OCI-LY7 (cell line): ENCODE measurements at places on chromosomes 1 and 21. TPM values are rescaled to one million over a fixed set of nuclear protein-coding genes. Genes with fewer than 3 reads are reported as not detected.
A peak's percentile ranks its signal among the peaks of the same experiment; 100 is the strongest.

GRCh38 chr1:105427543-105427942 lies 1628.9 kb upstream of the PRMT6 start:
- DNase-seq = no peak

DNA sequence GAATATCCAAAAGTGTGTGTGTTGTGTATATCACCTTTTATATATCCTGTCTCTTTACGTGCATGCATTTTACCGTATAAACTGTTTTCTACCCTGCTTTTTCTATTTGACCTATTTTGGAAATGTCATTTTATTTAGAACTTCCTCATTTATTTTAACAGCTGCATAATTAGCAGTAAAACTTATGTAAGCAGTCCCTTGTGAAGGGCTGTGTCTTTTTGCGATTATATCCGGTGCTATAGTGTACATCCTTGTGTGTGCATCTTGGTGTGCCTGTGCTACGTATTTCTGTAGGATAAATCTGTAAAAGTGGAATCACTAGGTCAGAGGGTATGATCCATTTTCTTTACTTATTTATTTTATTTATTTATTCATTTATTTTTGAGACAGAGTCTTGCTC lies 7.2 kb downstream of the LGALS8 start:
- DNase-seq = no peak

DNA sequence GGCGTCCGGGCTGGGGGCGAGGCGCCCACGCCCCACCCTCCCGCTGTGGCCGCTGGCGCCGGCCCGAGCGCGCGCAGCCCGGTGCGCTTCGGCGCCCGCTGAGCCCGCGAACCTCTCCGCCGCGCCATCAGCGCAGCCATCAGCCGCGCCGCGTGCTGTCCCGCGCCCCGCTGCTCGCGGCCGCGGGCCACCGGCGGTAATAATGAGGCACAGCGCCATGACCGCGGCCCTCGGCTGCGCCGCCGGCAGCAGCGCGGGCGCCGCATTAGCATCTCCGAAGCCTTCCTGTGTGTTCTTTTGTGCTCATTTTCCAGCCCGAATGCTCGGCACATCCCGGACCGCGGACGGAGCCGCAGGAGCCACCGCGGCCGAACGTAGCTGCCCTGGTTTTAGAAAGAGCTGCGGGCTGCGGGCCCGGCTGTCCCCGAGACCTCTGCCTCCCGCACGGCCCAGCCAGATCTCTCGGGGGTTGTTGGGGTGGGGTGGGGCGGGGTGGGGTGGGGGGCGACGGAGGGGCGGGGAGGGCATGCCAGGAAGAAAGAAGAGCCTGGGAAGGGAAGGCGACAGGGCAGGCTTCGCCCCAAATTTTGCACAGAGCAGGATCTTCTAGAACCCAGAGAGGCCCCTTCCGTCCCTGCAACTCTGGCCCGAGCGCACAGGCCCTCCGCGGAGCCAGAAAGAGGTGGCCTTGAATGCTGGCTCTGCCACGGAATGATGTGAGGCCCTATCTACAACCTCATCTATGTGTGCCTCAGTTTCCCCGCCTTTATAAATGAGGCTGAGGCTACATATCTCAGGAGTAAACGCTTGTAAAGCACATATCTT lies 55.3 kb downstream of the RRAGC start:
- no peak for DNase-seq

GRCh38 chr21:45286671-45287437 lies 841 bp downstream of the POFUT2 start:
- no peak for DNase-seq

- no peak for DNase-seq
These were observed 37.4 kb downstream of the CFAP74 start for GRCh38 chr1:1966071-1966740.

DNA sequence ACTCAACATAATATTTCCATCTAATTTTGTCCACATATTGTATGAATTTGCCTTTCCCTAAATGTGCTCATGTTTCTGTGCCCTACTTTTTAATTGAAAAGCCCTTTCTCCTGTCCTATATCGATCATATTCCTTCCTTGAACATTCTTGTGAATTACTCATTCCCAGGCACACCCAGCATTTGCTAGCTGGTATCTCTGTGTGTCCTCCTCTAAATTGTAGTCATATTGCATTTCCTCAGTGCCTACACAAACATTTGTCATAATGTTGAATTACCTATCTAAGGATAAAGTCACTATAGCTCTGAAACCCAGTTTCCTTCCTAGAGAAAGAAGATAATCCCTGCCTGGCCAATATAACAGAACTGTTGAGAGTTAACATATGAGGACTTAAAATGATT lies 39.6 kb upstream of the TBX15 start:
- DNase-seq = no peak

- peak; percentile 26 for DNase-seq
These were observed 359.2 kb downstream of the RRAGC start for GRCh38 chr1:38500352-38500751.

- DNase-seq = no peak
These were observed 347.7 kb downstream of the TGFB2 start for GRCh38 chr1:218692808-218693207.

GRCh38 chr1:98322966-98323365 lies 338.6 kb upstream of the SNX7 start:
- DNase-seq = no peak

- no peak for DNase-seq
These were observed at the start of gene HS2ST1 for GRCh38 chr1:86914601-86914997. TSS of gene HS2ST1 (plus strand) at chr1:86914635.

- DNase-seq = no peak
These were observed 69.0 kb downstream of the CD46 start for GRCh38 chr1:207820568-207821463.

DNA sequence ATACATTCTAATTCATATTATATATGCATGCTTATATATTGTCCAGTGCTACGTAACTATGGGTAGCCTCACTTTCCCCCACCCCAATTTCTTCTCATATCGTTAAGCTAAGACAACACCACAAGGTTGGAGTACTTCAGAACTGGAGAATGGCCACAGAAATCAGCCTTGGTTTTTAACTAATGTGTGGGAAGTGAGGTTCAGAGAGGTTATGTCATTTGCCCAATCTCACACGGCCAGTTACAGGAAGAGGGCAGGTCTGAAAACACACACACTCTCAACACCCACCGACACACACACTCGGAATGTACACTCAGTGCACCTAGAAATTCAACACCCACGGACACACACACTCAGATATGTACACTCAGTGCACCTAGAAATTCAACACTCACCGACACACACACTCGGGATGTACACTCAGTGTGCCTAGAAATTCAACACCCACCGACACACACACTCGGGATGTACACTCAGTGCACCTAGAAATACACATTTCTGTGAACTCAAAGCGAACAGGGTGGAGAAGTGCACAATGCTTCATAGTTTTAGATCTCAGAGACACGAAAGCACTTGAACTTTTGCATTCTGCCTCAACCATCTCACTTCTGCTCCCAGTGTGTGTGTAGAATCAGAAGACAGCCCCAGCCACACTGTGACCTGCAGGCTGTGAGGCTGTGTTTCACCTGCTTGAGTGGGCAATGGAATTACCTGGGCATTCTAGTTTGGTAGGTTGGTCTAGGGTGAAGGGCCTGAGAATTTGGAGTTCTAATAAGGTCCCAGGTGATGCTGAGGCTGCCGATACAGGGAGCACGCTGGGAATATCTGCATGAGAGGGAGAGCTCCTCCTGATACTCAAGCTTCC lies 170.4 kb downstream of the CLIC6 start:
- DNase-seq = no peak

DNA sequence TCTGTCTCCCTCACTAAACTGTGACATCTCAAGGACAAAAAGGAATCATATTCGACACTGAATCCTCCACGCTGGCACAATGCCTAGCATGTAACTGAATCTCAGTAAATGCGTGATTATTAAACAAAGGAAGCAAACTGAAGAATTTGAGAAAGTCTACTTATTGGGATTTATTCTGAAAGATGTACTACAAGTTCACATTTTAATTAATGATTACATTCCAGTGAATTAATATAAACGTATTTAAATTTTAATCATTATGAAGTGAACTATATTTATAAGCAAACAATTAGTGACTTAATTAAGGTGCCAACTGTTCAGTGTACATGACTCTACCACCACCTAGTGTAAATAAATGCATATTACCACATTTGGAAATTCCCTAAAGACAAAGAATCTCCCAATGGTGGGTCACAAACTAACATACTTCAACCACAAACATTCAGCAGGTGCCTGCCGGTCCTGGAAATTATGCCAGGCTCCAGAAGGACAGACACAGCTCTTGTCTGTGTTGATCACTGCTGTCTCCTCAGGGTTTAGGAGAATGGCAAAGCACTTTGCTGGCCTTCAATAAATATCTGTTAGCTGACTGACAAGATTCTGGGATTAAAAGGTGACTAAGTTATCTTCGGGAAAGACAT lies 56.3 kb downstream of the SMYD3 start:
- peak; percentile 22 for DNase-seq

DNA sequence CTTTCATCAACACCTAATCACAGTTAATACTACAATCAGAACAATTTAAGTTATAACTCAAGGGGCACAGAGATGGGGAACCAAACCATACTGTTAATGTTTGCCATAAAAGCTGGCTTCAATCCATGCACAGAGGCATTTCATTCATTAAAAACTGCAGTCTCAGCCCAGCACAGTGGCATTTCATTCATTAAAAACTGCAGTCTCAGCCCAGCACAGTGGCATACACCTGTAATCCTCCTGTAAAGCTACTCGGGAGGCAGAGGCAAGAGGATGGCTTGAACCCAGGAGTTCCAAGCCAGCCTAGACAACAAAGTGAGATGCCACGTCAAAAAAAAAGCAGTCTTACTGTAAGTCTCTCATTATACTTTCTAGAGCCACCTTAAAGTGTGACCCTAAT lies 29.2 kb downstream of the ARID4B start:
- no peak for DNase-seq

DNA sequence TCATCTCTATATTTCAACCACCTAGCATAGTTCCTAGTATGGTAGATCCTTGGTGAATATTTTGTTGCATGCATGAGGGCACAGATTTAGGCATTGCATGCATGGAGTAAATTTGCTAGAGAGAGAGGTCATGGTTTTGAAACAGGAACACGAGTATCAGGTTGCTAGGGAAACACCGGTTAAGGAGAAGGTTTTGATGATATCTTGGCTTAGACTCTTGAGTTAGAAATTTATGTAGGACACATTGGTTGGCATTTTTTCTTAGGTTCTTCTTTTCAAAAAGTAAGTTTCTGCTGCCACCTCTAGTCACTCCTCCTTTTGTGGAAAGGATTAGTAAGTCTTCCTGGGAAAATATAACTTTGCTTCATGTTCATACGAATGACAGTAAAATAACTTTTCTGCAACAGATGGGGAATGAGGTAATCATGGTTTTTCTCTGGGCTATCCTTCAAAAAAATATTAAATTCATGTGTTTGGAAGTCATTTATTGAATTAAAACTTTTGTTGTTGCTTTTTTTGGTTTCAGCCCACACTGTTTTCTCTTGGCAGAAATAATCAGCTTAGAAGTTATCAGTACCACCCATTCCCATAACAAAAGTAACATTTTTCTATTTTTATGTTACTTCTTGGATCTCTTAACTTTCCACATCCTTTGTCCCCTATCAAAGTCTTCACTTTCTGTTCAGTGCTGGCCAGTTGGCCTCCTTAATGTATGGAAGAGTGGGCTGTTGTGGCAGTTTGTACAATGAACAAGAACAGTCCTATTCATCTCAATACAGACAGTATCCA lies 97.3 kb downstream of the PLA2G4A start:
- no peak for DNase-seq

- no peak for DNase-seq
These were observed 30.1 kb upstream of the KIF26B start for GRCh38 chr1:245124644-245125043.

GRCh38 chr1:247013391-247013790 lies 5.5 kb upstream of the ZNF695 start:
- DNase-seq = no peak

DNA sequence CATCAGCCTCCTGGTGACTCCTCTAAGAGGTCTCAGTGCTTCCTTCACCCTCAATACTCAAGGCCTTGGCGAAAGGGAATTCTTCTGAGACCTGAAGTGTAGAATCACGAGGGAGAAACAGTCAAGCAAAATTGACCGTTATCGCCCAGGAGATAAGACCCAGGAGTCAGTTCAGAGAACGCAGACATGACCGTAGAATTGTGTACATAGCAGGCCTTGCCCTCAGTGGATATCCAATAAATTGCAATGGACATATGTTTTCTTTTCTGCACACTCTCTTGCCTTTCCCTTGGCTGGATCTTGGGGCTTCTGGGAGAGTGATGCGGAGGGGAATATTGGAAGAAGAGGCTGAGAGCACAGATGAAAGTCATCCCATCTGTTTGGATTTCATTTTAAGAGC lies 15.7 kb upstream of the ETS2 start:
- DNase-seq = no peak

GRCh38 chr1:162023181-162023546 lies 505 bp downstream of the OLFML2B start:
- no peak for DNase-seq

- peak; percentile 57 for DNase-seq
These were observed 6.3 kb downstream of the KIF21B start for GRCh38 chr1:201016943-201017827.

DNA sequence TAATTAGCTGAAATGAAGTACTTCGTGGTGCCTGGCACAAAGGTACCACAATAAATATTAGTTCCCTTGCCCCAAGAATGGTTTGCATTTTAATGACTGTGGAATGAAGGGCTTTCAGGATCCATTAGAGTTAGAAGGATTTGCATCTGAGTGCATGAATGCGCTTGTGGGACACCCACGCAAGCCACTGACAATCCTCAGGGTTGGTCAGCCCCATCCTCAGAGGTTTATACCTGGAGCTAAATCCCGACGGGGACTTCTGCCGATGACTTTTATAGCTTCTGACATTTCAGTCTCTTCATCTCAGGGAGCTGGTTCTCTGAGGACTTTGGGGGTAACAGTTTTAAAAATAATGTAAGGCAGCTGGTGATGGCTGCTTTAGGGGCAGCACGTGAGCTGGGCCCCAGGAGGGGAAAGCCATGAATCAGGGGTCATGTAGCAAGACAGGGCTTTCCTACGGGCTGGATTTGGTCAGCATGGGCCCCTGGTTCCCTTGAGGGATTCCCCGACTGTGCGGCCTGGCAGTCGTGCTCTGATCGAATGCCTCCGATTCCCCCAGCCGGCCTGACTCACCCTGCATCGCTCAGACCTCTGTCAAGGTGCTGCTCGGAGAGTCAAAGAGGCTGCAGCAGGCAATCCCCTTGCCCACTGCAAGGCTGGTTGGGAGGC lies 20.8 kb upstream of the IL10 start:
- DNase-seq = no peak

DNA sequence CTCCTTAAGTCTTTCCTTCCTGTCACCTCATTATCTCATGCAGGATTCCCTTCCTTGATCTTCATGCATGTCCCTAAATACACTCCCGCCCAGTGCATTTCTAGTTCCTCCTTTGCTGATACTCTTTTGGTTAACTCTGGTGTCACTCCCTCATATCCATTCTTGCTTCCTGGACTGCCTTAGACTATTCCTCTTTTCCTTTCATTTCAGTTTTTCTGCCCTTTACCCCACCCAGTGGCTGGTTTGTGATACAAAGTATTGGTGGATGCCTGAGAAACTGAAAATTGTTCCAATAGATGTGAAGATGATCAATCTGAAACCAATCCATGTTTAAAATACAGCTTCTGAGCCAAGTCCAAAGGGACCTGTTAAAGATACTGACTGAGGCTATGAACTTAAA lies 553.8 kb upstream of the CAMK1G start:
- no peak for DNase-seq

Gene RIIAD1
- not detected in 2 replicates for total RNA-seq

Gene C1orf21
- total RNA-seq = not detected in 2 replicates

Gene AXDND1
- 0.85 and 1.8 TPM in 2 replicates for total RNA-seq

Gene FABP3
- total RNA-seq = not detected in 2 replicates

Gene TRAPPC10
- total RNA-seq = 54.7 and 62.5 TPM in 2 replicates

Gene CELA2B
- total RNA-seq = not detected in 2 replicates

Gene C1orf232
- not detected in 2 replicates for total RNA-seq

Gene POU3F1
- not detected in 2 replicates for total RNA-seq

Gene OR6K3
- not detected in 2 replicates for total RNA-seq

Gene OR10J1
- not detected in 2 replicates for total RNA-seq
